ENCODE measurements at places on chromosomes 5 and 9.

DNA sequence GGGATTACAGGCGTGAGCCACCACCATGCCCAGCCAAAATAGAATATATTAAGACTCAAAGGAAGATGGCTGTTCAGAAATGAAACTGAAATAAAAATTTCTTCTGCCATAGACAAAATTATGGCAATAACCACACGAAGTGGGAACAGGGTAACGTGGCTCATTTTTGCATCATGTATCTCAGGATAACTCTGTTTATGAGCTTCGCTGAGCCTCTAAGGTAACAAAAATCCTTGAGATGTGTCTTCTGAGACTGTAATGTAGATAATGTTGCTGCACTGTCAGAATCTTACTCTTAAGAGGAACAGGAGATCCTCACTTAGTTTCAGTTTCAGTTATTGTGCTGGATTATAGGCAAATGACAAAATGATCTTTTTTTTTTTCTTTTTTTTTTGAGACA is 153.8 kb downstream of the GOLPH3 start:
- DNase-seq = no peak

- no peak for DNase-seq
These were observed 78.8 kb downstream of the FSTL4 start for GRCh38 chr5:133533541-133533940.

GRCh38 chr5:13328316-13328715 is 616.2 kb downstream of the DNAH5 start:
- no peak for DNase-seq

DNA sequence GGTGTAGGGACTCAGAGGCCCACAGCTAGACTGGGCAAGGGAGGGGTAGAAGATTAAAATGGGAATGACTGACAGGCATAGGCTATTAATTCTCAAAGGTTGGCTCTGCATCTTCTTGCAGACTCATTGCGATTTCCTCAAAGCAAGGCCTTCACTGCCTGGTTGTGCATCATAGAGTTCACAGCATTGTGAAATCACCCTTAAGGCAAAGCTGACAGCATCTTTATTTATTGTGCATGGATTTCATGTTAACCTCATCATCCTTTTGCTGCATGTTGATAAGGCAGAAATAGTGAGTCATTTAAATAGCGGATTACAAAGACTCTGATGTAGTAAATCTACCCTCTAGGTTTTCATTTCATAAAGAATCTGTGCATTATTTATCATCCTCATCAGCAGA is 13.6 kb upstream of the PALM2AKAP2 start:
- DNase-seq = no peak

GRCh38 chr9:76531231-76531780 is 72.3 kb downstream of the GCNT1 start:
- no peak for DNase-seq

- no peak for DNase-seq
These were observed 91.0 kb downstream of the FREM1 start for GRCh38 chr9:14819183-14819582.

- no peak for DNase-seq
These were observed 162.8 kb downstream of the KCTD16 start for GRCh38 chr5:144333336-144333920.

DNA sequence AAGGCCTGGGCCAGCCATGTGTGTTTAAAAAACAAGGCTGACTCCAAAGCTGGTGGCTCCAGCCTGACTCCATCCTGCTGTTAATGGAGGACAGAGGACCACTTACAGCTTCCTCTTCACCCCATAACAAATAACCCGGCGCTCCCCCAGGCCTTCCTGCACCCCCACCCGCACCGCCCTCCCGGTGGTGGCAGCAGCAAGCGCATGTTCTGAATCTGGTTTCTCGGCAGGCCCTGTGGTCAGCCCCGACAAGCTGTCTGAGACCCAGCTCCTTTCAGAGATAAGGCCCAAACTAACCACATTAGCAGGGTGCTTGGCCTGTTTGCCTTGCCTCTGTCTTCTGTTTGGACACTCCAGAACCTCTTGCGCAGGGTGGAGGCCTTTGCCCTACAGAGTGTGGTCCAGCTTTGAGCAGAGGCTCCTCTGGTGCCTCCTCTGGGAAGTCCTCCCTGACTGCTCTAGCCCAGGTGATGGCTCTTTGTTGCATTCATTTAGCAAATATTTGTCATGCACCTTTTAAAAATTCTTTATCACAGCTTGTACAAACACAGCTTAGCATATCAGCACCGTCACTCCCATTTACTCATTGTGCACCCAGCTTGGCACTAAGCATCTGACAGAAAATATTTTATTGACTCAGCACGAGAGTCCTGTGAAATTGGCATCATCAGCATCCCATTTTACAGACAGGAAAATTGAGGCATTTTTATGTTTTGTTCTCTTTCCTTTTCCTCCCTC is 78.4 kb downstream of the NDFIP1 start:
- DNase-seq = no peak
